Activated CD4-positive, alpha-beta T cell treated with anti-CD3 and anti-CD28 coated beads, Interleukin-2, amount 10 ng/mL, durations not matched to agents 7 days and 5 days (primary cell): ENCODE measurements at places on chromosomes 7 and 10. TPM values are rescaled to one million over a fixed set of nuclear protein-coding genes. Genes with fewer than 3 reads are reported as not detected.

GRCh38 chr10:5666008-5666840 is at the start of gene ASB13:
ASB13 (minus strand) TSS chr10:5666595; CDS start chr10:5666551, 44 bp downstream.
- H3K27ac ChIP-seq, result peak within 1 kb of the TSS; percentile 77
- peaks cover 16% of the 10 kb centered on the region for H3K4me1 ChIP-seq
- DNase-seq, result peak; percentile 41
- peak within 1 kb of the TSS; percentile 84 for H3K4me3 ChIP-seq

Gene LEP
- total RNA-seq, result not detected

DNA sequence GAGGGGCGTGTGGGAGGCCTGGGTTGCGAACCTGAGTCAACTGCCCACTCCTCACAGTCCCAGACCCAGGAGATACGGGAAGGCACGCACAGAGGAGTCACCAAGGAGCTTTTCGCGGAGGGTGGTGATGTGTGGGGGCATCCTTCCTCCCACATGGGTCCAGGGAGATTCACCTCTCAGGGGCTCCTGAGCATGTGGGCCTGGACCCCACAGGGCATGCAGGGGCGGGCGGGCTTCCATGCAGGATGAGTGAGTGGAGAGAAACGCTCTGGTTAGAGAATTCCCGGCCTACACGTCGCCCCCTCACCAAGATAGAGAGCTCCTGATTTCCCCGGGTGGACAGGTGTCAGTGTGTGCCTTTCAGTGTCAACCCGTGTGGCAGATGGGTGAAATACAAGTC is 641.7 kb upstream of the FZD8 start:
- no peak for DNase-seq
- no peaks in the 10 kb centered on the region for H3K4me1 ChIP-seq
- H3K4me3 ChIP-seq, result no peak overlapping the region
- no peaks in the 10 kb centered on the region for H3K27me3 ChIP-seq

Gene ZNF273
- 9.7 TPM for total RNA-seq

- H3K36me3 ChIP-seq, result no peaks in the 10 kb centered on the region
- H3K27me3 ChIP-seq, result no peaks in the 10 kb centered on the region
- no peaks in the 10 kb centered on the region for H3K4me1 ChIP-seq
Measured at GRCh38 chr7:119733127-119733879, 539.7 kb upstream of the KCND2 start.

- no peaks in the 10 kb centered on the region for H3K36me3 ChIP-seq
- no peak for DNase-seq
- H3K27me3 ChIP-seq, result peaks cover 8% of the 10 kb centered on the region
Measured at GRCh38 chr7:150968056-150968733, 9.9 kb downstream of the KCNH2 start.

DNA sequence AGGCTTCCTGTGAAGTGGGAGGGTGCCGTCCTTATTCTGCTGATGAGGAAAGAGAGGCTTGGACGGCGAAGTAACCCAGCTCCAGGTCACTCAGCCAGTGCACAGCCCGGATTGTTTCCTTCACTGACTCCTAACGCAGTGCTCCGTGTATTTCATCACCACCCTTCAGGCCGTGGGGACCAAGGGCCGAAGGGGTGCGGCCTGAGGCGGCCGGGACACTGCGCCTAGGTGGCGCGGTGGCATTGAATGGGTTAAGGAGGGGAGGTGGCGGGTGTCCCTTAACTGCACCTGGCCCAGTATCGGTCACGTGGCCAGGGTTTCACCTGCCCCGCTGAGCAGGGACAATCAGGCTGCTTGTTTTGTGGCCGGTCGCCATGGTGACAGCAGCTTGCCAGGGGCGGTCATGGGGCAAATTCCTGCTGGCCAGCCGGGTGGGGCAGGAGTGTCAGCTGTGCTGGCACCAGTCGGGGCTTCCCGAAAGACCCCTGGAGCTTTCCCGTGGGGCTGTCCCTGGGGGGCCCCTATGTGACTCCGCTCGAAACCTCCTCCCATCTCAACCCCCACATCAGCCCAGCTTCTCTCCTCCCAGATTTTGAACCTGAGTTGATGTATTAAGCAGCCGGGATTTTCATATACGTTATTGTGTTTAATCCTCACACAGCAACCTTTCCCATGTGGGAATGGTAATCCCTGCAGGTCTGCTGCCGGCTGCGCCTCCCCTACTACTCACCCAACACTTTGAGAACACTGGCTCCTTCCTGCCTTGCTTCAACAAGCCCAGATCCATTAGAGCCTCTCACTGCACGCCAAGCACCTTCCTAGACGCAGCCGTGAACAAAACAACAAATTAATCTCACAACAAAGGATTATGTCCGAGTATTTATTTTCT is 4.4 kb upstream of the ABHD11 start:
- H3K36me3 ChIP-seq, result no peaks in the 10 kb centered on the region
- H3K27me3 ChIP-seq, result no peaks in the 10 kb centered on the region
- no peak overlapping the region for H3K4me3 ChIP-seq

Gene KAZALD1
- total RNA-seq, result 0.55 TPM

- no peaks in the 10 kb centered on the region for H3K36me3 ChIP-seq
- DNase-seq, result no peak
- no peaks in the 10 kb centered on the region for H3K27me3 ChIP-seq
- H3K4me1 ChIP-seq, result no peaks in the 10 kb centered on the region
Measured at GRCh38 chr10:97153270-97153850, 32.4 kb downstream of the SLIT1 start.

Gene KMT2E
- total RNA-seq, result 97.4 TPM

Gene CTAGE4
- 1.8 TPM for total RNA-seq

DNA sequence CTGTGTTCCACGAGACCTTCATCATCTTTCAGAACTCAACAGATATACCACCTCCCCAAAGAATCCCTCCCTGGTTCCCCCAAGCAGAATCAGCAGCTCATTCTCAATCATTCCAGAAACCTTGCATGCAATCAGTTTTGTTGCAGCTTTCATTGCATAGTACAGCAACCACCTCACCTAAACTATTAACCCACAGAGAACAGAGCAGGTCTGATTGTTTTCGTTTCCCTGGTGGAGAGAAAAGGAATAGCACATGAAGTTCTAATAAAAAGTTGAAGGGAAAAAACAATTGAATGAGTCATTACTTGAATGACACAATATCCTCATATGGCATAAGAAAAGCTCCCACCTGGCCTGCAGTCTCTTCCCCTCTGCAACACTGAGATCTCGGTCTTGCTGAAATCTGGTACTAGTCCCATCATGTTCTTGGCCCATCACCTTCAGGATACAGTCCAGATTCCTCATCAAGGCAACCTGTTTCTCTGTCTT is 147.1 kb upstream of the GDF10 start:
- no peak overlapping the region for H3K4me3 ChIP-seq
- H3K27ac ChIP-seq, result no peak overlapping the region
- peaks cover 5% of the 10 kb centered on the region for H3K27me3 ChIP-seq

DNA sequence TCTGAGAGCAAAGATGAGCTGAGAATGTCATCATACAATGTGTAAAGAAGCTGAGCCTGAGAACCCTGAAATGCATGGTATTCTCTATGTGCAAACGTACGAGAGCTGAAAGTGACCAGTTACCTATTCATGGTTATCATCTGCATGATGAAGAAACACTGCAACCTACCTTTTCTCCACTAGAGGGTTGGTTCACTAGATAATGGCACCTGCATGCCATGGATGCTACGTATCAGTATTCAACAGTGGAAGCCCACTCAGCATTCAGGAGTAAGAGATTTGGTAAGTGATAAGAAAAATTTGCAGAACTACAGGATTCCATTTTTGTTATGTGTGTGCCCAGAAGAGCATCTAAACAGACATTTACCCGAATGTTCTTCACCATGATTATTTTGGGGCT is 145.4 kb downstream of the PTPRN2 start:
- no peaks in the 10 kb centered on the region for H3K27me3 ChIP-seq
- H3K36me3 ChIP-seq, result no peaks in the 10 kb centered on the region
- no peaks in the 10 kb centered on the region for H3K4me1 ChIP-seq
- no peak for DNase-seq
- H3K27ac ChIP-seq, result no peak overlapping the region

Gene H2BK1
- not detected for total RNA-seq

GRCh38 chr7:146208492-146208891 is 91.9 kb downstream of the CNTNAP2 start:
- no peak overlapping the region for H3K27ac ChIP-seq
- H3K27me3 ChIP-seq, result no peaks in the 10 kb centered on the region
- DNase-seq, result no peak
- H3K36me3 ChIP-seq, result no peaks in the 10 kb centered on the region
- H3K4me1 ChIP-seq, result no peaks in the 10 kb centered on the region
- no peak overlapping the region for H3K4me3 ChIP-seq

DNA sequence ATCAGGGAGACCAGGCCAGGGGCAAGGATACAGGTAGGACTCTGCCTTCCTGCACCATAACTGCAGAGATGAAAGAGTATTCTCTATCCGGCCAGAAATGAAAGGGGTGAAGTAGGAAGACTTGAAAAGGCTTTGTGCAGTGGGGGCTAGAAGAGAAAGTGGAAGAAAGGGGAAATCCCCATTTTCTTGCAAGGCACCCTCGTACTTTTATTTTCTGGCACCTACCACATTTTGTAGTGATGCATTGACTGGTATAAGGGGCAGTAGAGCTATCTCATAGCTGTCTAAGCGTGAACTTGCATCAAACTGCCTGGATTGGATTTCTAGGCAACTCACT is 752 bp upstream of the CAMK2G start:
- no peaks in the 10 kb centered on the region for H3K27me3 ChIP-seq
- peak overlapping the region; percentile 89 for H3K27ac ChIP-seq
- H3K4me1 ChIP-seq, result peaks cover 71% of the 10 kb centered on the region
- H3K36me3 ChIP-seq, result peaks cover 32% of the 10 kb centered on the region

DNA sequence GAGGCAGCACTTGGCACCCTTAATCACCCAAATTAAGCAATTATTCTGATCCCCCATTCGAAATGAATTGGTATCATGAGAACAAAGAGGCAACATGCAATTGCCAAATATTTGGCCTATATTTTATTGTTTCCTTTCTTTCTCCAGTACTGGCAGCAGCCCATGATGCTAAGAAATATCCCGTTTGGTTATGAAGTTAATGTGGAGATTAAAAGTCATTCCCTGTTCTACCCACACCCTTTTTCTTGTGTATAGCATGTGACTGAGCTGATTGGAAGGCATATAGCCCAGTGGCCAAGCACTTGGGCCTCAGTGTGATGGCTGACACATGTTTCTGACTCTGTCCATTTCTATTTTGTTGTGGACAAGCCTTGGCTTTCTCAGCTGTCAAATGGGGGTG is 692.3 kb upstream of the GALNT17 start:
- no peaks in the 10 kb centered on the region for H3K36me3 ChIP-seq
- no peaks in the 10 kb centered on the region for H3K27me3 ChIP-seq
- peaks cover 4% of the 10 kb centered on the region for H3K4me1 ChIP-seq
- no peak for DNase-seq

- DNase-seq, result no peak
- H3K27ac ChIP-seq, result no peak overlapping the region
- peaks cover 65% of the 10 kb centered on the region for H3K27me3 ChIP-seq
- no peak overlapping the region for H3K4me3 ChIP-seq
Measured at GRCh38 chr10:113124724-113125123, 174.7 kb downstream of the TCF7L2 start.

- no peaks in the 10 kb centered on the region for H3K4me1 ChIP-seq
- no peak for DNase-seq
- H3K36me3 ChIP-seq, result no peaks in the 10 kb centered on the region
- H3K27ac ChIP-seq, result no peak overlapping the region
- peaks cover 7% of the 10 kb centered on the region for H3K27me3 ChIP-seq
Measured at GRCh38 chr7:141200191-141201108, 126.6 kb downstream of the TMEM178B start.

DNA sequence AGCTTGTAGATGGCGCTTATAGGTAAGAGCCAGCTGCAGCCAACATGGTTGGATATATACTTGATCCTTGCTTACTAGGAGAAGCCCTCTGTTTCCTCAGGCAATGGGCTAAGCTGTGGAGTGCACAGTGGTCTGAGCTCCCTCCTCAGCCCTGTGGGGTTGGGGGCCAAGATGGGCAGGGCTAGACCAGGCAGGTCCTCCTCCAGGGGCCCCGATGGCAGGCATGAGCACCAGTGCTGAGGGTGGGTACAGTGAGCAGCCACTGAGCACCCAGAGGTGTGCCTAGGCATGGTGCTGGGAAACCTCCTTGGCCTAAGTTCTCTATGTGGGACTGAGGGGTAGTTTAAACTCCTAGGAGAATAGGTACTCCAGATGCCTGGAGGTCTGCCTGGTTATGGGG is 680.2 kb downstream of the SUGCT start:
- H3K36me3 ChIP-seq, result no peaks in the 10 kb centered on the region
- no peak for DNase-seq
- no peaks in the 10 kb centered on the region for H3K4me1 ChIP-seq
- H3K4me3 ChIP-seq, result no peak overlapping the region
- no peaks in the 10 kb centered on the region for H3K27me3 ChIP-seq

Gene EVX1
- not detected for total RNA-seq

- no peaks in the 10 kb centered on the region for H3K27me3 ChIP-seq
- no peaks in the 10 kb centered on the region for H3K36me3 ChIP-seq
- H3K27ac ChIP-seq, result no peak overlapping the region
- no peak overlapping the region for H3K4me3 ChIP-seq
- no peaks in the 10 kb centered on the region for H3K4me1 ChIP-seq
- no peak for DNase-seq
Measured at GRCh38 chr7:69019437-69019836, 578.8 kb upstream of the AUTS2 start.

DNA sequence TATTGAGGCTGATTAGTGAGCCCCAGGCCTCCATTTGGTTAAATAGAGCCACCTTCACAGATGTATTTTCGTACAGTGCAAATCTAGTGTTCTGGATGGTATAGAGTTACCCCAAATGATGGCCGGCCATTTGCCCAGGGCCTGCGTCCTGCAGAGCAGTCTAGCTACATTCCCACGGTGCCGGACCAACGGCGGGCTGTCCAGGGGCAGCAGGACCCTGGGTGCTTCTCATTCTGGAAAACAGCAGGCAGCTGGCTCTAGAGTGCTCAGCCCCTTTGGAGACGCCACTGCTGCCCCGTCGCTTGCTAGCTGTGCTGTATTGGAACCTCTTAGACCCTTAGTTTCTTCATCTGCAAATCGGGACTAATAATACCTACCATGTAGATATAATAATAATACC is 149.1 kb downstream of the RGS10 start:
- DNase-seq, result no peak
- H3K27ac ChIP-seq, result peak overlapping the region; percentile 71
- no peaks in the 10 kb centered on the region for H3K4me1 ChIP-seq
- H3K4me3 ChIP-seq, result no peak overlapping the region
- peaks cover 8% of the 10 kb centered on the region for H3K36me3 ChIP-seq

DNA sequence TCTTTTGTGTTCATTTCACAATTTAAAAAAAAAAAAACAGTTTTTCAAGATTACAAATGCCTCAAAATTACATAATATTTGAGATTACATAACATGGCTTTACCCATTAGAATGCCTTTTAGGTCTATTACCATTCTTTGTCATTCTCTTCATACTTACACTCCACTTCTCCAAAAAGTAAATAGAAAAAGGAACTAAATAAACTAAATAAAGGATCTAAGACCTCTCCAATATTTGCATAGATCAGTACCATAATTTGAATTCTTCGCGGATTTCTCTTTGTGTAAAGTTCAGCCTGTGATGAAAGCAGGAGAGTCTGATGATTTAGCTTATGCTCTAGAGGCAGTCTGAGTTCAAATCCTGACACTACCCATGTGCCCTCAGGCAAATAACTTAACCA is 56.4 kb upstream of the C1GALT1 start:
- H3K4me1 ChIP-seq, result no peaks in the 10 kb centered on the region
- peaks cover 2% of the 10 kb centered on the region for H3K27me3 ChIP-seq
- H3K36me3 ChIP-seq, result no peaks in the 10 kb centered on the region

- peaks cover 13% of the 10 kb centered on the region for H3K4me1 ChIP-seq
- H3K27ac ChIP-seq, result no peak overlapping the region
- no peak for DNase-seq
- peaks cover 2% of the 10 kb centered on the region for H3K36me3 ChIP-seq
- H3K4me3 ChIP-seq, result no peak overlapping the region
Measured at GRCh38 chr7:151034312-151035025, 6.2 kb downstream of the ABCB8 start.
